Progenitor cell of endocrine pancreas (in vitro differentiated cells): ENCODE measurements at places on chromosomes 3 and 15.

- no peak for DNase-seq
Observed at GRCh38 chr3:17518189-17519059, 224.0 kb downstream of the TBC1D5 start.

DNA sequence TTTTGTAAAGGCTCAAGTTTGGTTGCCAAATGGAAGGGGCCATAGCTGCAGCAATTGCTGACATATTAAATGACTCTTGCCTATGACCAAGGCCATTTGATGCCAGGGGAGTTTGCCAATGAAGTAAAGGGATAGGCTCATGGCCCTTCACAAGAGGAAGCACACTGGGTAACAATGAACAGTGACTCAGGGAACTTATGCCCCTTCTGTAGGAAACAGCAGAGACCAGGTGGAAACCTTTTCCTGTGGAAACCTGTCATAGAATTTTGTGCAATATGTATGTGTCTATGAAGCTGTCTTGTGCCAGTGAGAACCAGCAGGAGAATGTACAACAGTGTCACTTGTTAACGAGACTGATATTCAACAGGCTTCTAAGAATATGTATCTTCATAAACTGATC is 25.4 kb upstream of the AVEN start:
- no peak for DNase-seq

- DNase-seq, result no peak
Observed at GRCh38 chr15:99424131-99424571, 141.6 kb upstream of the MEF2A start.

DNA sequence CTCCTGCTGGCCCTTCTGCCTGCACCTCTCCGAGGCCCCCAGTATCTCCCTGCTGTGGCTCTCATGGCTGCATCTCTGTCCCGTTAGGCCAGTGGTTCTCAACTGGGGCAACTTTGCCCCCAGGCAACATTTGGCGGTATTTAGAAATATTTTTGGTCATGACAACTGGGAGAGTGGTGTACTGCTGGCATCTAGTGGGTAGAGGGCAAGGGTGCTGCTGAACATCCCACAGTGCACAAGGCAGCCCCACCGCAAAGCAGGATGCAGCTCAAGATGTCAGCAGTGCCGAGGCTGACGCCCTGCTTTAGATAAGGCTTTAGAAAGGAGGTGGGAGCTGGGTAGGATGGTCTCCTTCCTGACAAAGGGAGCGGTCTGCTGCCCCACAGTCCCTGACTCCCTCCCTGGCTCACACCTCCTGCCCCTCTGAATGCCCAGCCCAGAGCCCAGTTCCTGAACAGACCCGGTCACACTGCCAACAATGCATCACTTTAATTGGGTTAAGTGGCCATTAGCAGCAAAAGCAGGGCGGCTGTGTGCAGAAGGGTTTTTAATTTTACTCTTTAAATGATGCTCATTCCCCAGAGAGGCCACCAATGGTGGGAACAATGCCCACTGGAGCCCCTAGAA is 68.8 kb upstream of the TMEM115 start:
- DNase-seq, result no peak

DNA sequence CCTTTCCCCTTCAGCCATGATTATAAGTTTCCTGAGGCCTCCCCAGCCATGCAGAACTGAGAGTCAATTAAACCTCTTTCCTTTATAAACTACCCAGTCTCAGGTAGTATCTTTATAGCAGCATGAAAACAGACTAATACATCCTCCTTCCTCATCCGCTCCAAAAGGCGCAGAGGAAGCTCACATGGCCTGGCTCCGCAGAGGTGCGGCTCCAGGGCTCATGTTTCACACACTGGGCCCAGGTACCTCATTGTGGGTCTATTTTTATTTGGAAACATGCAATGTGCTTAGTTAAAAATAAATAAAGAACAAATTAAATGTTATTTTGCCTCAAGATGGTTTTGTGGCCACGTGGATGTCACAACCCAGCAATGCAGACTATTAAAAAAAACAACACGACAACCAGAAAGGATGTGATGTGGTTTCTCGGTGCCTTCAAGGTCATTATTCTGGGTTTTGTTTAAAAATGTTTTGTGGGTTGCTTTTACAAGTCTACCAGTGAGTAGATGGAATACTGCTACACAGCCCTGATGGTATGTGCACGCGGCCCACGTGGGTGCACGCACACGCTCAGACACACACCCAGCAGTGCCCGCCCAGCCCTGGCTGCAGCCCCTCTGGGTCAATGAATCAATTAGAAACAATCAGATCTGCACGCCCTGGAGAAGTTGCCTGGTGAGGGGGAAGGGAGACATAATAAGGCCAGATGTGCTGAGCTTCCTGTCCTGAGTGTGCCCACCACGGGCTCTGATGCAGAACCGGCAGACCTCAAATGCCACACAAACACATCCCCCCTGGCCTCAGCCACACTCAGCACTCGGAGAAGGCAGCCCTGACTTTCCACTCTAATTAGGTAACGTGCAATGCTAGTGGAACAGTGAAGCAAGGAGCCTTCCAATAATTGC is 140.1 kb downstream of the ADAMTS17 start:
- no peak for DNase-seq

DNA sequence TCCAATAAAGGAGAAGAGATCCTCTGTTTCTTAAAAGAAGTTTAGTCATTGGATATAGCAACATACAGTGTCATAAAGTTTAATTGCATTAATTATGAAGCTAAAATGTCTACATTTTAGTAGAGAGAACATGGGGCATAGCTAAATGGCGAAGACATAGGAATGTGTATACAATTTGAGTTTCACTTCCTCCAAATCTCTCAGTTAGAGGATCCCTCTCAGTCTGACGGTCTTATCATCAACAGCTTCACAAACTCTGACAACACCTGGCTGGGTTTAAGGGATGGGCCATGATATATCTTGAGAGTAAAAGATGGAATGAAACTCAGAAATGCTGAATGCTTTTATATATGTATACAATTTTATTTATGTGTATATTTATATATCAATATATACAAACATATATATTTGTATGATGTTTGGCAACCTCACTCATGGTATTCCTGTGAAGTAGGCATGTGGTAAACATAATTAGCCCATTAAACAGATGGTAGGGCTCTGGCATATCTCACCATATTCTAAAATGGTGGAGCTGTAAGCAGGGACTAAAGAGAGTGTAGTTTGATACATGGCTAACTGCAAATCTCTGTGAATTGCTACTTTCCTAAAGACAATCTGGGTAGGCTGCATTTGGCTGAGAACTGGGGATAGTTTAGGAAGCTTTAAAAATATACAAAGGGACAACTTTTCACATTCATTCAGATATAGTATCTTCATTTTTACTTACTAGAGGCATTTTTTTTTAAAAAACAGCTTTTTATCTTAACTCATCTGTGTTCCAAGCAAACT is 111.6 kb downstream of the TIGIT start:
- DNase-seq, result no peak

- DNase-seq, result no peak
Observed at GRCh38 chr15:70324001-70324974, 226.6 kb upstream of the TLE3 start.

GRCh38 chr3:197219619-197220018 is 78.8 kb downstream of the DLG1 start:
- DNase-seq, result no peak

- DNase-seq, result no peak
Observed at GRCh38 chr3:64848822-64849221, 161.0 kb upstream of the ADAMTS9 start.

GRCh38 chr15:100753503-100753902 is 126.1 kb upstream of the ALDH1A3 start:
- no peak for DNase-seq

DNA sequence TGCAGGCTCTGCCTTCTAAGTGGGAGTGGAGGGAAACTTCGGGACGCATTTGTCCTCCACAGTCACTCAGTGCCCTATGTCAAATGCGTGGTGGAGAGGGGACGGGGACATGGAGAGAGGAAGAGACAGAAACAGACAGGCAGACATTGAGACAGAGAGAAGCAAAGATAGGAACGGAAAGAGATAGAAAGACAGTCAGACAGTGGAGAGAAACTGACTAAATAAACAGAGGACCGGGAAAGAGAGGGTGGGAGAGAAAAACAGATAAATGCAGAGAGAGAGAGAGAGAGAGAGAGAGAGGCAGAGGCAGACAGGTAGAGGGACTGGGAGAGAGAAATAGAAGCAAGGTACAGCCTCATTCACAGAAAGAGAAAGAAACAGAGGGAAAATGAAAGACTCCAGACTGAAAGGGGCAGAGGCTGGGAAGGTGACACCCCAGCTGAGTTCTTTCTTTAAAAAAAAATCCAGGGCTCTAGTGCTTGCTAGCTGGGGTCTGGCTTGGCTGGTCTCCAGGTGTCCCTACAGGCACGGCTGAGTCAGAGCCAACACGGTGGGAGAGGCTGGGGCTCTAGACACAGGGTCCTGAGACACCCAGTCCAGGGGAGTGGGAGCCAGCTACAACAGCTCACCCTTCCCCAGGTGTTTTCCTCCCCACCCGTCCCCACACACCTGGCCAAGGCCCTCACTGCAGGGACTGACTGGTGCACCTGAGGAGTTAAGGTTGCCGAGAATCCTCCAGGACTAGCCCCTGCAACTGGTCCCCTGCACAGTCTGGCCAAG is 506.1 kb upstream of the PROK2 start:
- no peak for DNase-seq

GRCh38 chr3:142896201-142896755 is 7.4 kb upstream of the PCOLCE2 start:
- no peak for DNase-seq

GRCh38 chr3:21691036-21691435 is 60.0 kb downstream of the ZNF385D start:
- no peak for DNase-seq

DNA sequence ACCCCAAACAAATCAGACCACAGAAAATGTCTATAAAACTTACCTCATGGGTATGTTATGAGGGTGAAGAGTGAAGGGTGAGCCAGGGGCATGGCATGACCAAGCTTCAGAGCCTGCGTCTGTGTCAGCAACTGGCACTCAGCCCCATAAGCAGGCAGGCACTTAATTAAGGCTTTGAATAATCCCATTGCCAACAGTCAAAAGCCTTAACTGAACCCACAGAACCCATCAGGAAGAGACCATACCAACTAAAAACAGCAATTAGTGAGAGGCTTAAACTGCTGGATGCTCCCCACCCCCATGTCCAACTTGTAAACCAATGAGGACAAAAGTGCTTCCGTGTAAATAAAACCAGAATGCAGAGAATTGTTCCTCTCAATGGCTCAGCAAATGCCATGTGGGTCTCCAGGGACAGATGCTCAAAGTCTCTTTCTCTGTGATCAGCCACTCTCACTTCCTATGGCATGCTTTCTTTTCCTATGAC is 126.0 kb downstream of the MYLK start:
- DNase-seq, result no peak

GRCh38 chr3:37015642-37016041 is 22.3 kb downstream of the MLH1 start:
- DNase-seq, result no peak

DNA sequence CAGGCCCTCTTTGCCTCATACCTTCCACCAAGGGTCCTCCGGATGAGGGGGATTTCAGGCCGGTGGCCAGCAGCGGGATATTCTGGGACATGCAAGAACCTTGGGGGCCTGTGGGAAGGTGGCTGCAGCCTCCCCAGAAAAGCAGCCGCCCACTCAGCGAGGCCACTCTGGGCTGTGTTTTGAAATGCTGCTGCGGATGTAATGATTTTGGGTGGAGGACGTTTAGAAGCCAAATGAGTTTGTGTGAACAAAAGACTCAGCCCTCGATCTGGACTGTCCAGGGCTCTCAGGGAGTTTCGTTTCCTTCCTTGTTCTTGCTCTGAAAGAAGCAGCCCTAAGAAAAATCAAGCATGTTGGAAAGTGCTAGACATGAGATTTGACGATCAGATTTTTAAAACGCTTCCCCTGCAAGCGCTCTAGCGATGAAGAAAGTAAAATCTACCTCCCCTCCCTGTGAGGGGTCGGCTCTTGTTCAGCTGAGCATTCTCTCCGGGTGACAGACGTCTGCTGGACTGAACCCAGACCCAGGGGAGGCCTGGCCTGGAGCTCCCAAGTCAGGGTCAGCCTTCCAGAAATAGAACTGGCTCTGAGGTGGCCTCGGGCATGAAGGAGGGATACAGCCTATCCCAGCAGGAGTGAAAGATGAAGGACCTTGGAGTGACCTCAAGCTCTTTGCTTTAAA is 12.9 kb downstream of the HEG1 start:
- no peak for DNase-seq
